ENCODE measurements at places on chromosomes 4 and X.

GRCh38 chr4:102586002-102586643 lies 85.0 kb downstream of the NFKB1 start:
- DNase-seq, result no peak

GRCh38 chr4:184911310-184911709 lies 85.5 kb upstream of the ACSL1 start:
- no peak for DNase-seq

- no peak for DNase-seq
These were observed 44.2 kb downstream of the NAP1L5 start for GRCh38 chr4:88653371-88653946.

DNA sequence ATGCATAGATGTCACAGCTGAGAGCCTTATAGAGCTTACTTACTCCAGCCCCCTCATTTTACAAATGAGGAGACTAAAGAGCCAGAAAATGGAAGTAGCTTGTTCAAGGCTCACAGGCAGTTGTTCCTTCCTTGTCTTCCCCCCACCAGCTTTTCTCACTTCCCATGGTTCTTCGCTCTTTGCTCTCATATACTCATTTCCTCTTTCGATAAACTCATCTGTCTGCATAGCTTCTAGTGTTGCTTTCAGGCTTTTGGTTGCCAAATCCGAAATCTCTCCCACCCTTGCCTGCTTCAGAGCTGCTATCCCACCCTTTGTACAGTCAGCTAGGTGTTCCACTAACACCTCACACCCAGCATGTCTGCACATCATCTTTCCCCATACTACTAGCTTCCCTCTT lies 25.0 kb upstream of the GJB1 start:
- DNase-seq, result no peak

GRCh38 chr4:112633477-112634235 lies 3.1 kb downstream of the ZGRF1 start:
- DNase-seq, result no peak

GRCh38 chr4:25540734-25541133 lies 114.9 kb upstream of the SLC34A2 start:
- no peak for DNase-seq

DNA sequence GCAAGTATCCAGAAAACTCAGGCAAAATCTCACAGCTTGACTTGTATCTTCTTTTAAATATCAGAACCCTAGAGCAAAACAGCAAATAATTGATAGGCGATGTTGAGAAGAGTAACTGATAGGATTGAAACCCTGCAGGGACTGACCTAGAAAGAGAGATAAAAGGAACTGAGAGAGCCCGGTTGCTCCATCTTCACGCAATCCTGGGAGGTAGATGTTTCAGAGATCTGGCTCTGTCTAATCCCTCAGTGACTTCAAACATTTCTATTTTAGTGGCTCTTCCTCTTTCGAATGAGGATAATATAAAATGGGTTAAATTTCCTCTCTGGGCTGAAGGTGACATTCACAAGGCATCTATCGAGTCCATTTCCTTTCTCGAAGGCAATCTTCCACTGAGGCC lies 39.3 kb upstream of the RPL34 start:
- DNase-seq, result no peak

DNA sequence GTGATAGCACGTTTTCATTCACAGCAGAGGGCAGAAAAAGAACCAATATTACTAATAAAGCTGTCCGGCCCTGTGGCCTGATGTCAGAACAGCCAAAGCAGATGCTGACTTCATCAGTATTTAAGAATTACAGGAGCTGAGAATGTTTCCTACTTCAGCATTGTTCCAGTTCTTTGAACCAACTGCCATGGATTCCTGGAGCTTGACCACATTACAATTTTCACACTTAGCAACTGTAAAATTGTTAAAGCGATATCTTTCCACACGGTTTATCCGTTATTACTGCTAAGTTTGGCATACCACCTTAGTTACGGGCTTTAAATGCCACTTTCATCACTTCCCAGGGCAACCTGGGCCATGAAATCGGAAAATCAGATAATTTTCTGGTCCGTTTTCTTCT lies 118.2 kb downstream of the EPHA5 start:
- no peak for DNase-seq

- no peak for DNase-seq
These were observed 909.8 kb upstream of the FTHL17 start for GRCh38 chrX:31981546-31982062.

- DNase-seq, result no peak
These were observed 54.2 kb downstream of the ATXN3L start for GRCh38 chrX:13265549-13266132.

GRCh38 chr4:101141230-101141629 lies 206.1 kb downstream of the PPP3CA start:
- no peak for DNase-seq

- DNase-seq, result no peak
These were observed 907.6 kb upstream of the EPHA5 start for GRCh38 chr4:66577922-66578321.

GRCh38 chrX:44225667-44226066 lies 117.8 kb downstream of the EFHC2 start:
- DNase-seq, result no peak

DNA sequence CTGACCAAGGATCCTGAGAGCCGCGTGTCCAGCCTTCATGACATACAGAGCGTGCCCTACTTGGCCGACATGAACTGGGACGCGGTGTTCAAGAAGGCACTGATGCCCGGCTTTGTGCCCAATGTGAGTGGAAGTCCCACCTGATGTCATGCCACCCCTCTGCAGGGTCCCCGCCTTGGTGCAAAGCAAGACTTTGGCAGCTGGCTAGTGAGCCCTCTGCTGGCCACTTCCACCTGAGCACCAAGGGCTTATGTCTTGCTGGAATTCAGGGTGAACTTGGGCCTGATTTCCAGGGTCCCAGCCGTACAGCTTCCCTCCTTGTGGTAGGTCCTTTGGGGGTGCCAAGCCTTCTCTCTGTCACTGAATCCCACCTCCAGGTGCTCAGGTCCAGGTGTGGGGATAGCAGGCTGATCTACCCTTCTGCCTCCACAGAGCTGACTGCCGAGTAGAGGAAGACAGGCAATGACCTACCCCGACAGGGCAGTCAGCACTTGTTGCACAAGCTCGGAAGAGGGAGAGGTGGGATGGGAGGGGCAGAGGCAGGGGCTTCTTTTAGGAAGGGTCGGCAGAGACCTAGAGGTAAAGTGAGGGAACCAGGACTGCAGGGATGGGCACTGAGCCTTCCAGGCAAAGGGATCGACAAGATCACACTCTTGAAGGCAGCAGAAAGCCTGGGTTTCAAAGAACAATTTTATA lies 248.1 kb downstream of the EVC2 start:
- no peak for DNase-seq

DNA sequence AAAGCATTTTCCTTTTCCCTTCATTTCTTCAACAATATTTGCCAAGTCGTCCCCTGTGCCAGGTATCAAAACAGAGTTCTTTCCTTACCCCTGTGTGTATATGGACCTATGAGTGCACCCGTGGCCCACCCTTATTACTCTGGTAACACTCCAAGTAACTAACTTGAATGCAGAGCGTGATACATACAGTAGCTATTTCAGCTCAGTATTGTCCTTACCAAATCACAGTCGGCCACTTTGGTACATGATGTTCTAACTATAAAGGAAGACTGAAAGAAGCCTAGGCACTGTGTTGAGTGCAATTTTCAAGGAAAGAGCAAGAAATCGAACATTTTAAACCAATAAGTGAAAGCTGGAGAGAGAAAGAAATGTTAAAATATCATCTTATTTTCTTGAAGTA lies 88.4 kb downstream of the ARX start:
- no peak for DNase-seq

DNA sequence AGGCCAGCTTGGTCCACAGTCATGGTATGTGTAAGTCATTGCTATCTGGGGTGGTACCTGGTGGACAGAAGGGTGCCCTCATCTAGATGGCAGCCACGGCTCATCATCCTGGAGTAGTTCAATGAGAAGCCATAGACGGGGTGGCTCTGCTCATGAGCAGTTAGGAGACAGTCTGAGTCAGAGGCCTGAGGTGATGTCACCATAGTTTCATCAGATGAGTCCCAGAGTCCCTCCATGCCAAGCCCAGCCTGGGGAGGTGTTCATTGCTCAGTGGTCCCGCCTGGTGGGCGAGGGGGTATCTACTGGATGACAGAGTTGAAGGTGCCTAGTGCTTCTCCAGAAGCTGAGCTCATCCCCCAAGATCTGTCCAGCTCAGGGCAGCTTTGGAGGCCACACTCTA lies 49.8 kb downstream of the DLG3 start:
- no peak for DNase-seq

DNA sequence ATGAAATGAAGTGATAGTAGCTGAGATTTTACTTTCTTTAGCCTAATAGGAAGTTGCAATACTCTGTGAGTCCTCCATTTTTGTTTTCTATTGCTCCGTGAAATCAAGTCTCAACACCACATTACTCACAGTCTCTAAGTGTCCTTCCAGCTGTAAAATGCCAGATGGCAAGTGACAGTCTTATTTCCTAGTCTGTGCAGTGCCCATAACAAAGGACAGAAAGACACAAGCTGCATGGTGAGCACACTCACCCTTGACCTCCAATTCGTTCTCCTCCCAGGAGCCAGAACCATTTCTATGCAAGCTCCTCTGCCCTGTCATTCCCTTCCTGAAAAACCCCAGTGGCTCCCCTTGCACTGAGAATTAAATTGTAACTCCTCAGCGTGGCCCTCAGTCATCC lies 101.6 kb downstream of the PARM1 start:
- DNase-seq, result no peak

GRCh38 chr4:140185412-140186081 lies 31.6 kb upstream of the MAML3 start:
- DNase-seq, result no peak

DNA sequence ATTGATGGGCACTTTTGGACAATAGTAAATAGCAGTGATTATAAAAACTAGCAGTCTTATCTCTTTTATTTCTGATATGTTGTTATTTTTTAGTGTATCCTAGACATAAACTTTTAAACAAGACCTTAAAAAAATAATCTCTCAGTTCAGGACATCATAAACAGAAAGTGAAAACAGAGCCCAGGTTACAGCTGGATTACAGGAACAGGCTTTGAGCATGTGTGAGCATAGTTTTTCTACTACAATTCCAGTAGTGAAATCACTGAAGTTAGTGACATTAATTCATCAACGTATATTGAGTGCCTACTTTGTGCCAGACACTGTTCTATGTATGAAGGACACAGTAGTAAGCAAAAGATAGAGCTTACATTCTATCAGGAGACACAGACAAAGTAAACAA lies 16.9 kb downstream of the TRIM75 start:
- DNase-seq, result no peak

DNA sequence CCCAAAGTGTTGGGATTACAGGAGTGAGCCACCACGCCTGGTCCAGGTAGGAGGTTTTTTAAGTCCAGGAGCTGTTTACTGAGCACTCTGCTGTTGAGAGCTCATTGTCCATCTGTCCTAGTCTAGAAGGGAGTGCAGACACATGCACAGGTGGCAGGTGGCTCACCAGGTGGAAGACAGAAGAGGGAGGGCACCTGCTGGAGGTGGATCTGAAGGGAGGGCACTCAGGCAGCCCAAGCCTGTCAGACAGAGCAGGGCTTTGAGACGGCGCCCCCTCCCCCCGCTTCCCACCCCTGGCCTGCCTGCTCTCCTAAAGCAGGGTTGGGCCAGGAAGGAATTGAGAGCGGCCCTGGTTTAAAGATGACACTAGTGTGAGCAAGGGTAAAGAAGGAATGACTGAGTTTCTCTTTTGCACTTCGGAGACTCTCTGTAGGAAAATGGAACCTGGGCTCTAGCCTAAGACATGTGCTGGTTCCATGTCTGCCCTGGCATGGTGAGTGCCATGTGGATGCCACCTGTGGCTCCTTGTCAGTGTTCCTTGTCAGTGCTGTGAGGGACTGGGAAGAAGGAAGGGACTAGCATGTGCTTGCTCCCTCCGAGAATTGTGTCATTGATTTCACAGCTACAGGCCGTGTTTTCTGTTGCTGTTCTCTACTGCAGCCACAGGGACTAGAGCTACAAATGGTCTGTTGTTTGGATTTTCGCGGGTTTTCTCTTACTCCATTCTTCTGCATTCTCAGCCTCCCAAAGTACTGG lies 108.6 kb downstream of the TNIP2 start:
- peak; percentile 22 for DNase-seq

DNA sequence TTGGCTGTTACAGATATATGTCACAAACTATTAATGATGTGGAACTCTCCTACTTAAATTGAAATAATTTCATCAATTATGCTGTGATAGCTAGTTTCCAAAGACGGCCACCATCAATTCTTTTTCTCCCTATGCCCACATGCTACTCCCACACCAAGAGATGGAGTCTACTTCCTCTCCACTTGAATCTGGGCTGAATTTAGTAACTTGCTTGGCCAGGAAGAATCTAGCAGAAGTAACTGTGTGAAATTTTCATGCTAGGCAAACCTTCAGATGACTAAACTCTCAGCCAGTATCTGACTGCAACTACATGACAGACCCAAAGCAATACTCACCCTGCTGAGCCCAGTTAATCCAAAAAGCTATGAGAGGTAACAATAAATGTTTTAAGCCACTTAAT lies 3.2 kb downstream of the SEPSECS start:
- DNase-seq, result no peak

DNA sequence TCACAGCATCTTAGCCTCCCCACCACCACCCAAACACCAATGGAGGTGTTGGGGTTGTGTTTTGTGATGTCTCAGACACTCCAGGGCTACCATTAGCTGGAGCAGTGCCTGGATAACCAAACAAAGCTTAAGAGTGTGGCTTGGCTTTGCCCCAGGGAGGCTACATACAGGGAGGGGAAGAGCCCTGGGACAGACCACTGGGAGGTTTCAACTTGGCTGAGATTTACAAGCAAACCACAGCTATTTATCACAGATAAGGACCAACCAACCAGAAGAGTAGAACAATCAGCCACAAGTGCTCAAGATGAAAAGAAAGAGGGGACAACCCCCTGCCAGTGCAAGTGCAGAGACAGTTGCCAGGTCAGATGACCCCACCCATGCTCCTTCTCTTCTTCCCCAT lies 24.1 kb downstream of the SOX3 start:
- no peak for DNase-seq

DNA sequence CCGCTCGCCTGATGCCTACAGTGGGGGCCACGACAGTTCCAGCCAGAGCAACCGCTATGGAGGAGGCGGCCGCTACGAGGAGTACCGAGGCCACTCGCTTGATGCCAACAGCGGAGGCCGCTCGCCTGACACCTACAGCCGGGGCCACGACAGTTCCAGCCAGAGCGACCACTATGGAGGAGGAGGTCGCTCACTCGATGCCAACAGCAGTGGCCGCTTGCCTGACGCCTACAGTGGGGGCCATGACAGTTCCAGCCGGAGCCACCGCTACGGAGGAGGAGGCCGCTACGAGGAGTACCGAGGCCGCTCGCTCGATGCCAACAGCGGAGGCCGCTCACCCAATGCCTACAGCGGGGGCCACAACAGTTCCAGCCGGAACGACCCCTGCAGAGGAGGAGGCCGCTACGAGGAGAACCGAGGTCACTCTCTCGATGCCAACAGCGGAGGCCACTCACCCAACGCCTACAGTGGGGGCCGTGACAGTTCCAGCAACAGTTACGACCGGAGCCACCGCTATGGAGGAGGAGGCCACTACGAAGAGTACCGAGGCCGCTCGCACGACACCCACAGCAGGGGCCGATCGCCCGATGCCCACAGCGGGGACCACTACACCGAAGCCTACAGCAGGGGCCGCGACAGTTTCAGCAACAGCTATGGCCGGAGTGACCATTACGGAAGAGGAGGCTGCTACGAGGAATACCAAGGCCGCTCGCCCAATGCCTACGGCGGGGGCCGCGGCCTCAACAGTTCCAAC lies 2.5 kb downstream of the RBMXL3 start:
- DNase-seq, result no peak

- no peak for DNase-seq
These were observed 524.0 kb downstream of the DMD start for GRCh38 chrX:32687379-32687778.

All from HFF-Myc (cell line).